ENCODE measurements at places on chromosomes 4 and X.

DNA sequence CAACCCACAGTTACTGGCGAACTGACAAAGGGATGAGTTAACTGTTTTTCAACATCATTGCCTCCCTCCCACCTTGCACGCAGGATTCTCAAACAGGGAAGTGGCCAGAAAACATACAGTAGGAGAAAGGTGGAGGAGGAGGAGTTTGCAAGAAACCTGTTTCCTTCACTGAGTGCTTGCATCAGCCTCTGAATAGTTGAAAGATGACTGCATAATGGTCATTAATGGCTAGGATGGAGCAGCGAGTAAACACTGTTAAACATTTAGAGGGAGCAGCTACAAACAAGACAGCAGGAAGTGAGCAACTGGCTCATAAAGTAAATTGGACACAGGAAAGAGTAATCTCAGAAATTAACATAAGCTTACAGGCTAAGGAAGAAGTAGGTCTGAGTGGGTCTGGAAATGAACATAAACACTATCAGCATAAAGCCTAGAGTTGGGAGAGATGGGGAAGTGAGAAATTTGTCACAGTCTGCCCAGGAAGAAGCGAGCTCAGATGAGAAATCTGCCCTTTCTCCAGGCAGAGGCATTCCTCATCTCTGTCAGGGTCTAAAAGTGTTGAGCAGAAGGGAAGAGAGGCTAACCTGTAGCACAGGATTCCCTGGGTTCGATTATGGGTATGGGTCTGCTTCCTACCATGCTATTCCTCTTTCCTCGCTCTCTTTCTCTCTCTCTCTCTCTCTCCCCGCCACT is 38.6 kb downstream of the TRPC5OS start:
- DNase-seq: no peak

DNA sequence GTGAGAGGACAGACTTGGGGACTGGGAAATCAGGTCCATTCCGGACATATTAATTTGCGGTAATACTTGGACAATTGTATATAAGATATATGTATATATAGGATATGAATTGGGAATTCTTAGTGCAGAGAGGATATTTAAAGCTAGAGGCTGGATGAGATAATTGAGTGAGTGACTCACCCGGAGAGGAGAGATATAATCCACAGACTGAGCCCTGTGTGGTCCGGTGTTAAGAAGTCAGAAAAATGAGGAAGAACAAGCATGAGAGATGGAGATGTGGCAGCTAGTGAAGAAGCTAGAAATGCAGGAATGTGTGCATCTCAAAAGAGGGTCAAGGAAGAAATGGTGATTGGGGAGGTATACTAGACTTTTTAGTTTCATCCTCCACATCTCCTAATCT is 336.2 kb downstream of the SLC7A11 start:
- DNase-seq: no peak

GRCh38 chr4:181475781-181476507 is 767.3 kb upstream of the TENM3 start:
- DNase-seq: no peak

- no peak for DNase-seq
Measured at GRCh38 chr4:126937342-126937741, 695.4 kb upstream of the INTU start.

GRCh38 chr4:143185253-143186107 is 763 bp downstream of the USP38 start:
- DNase-seq: no peak

DNA sequence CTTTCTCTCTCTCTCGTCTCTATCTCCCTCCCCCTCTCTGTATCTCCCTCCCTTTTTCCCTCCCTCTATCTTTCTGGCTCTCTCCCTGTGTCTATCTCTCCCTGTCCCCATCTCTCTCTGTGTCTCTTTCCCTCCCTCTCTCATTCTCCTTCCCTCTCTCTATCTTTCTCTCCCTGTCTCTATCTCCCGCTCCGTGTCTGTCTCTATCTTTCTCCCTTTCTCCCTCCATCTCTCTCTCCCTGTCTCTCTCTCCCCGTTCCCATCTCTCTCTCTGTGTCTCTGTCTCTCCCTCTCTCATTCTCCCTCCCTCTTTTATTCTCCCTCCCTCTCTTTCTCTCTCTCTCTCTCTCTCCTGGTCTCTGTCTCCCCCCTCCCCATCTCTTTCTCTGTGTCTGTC is 22.9 kb downstream of the IL3RA start:
- no peak for DNase-seq
